ENCODE measurements at places on chromosomes 7 and 10.

DNA sequence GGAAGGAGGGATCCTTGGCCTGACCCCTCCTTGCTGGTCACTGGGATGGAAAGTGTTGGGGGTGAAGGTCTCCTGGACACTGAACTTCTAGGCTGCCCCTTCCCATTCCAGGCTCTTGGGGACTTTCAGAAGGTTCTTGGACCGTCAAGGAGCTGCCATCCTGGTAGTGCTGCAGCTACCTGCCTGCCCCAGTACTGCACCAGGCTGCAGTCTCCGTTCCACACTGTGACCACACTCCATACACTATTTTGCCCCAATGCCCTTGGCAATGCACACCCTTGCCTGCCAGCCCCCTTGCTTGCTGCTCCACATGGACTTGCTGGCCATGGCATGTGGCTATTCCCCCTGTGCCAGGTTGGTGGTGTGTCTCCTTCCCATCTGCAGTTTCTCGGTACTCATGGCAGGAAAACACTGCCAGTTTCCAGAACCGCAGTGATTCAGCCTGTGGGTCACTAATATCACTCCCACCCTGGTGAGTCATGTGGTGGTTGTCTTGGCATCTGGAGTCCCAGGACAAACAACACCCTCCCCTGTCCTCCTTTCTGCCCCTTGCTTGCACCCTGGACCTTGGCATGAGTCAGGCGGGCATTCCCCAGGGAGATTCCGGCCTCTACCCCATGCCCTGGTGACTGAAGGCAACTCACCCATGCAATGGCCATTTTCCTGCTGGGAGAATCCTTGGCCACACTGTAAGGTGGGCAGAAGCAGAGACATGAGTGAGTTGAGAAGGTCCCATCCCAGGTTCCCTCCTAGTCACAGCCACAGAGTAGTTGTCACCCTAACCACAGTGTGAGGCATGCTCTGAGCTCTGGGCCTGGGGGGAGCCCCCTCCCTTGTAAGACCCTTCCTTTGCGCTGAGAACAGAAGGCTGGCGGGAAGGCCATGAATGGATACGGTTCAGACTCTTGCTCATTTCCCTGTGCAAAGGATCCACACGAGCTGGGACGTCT, 32.8 kb downstream of the GOLGA7B start:
- no peak for DNase-seq

DNA sequence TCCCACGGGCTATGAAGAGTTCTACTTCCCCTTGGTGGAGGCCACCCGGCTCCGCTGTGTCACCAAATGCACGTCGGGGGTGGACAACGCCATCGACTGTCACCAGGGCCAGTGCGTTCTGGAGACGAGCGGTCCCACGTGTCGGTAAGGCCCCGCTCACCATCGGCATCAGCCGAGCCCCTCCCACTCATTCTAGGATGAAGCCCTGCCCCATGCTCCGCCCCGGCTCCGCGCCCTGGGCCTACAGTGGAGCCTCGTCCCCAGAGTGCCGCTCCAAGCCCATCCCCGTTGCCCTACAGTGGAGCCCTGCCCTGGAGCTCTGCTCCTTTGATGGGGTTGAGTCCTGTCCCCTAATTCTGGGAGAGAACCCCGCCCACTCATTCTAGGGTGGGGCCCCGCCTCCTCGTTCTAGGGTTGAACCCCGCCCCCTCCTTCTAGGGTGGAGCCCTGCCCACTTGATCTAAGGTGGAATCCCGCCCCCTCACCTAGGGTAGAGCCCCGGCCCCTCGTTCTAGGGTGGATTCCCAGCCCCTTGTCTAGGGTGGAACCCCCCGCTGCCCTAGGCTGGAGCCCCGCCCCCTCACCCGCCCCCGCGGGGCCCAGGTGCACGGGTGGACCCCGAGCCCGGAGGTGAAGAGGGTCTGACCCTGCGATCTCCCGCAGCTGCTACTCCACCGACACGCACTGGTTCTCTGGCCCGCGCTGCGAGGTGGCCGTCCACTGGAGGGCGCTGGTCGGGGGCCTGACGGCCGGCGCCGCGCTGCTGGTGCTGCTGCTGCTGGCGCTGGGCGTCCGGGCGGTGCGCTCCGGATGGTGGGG, 3.4 kb upstream of the MUC12 start:
- DNase-seq, result no peak

DNA sequence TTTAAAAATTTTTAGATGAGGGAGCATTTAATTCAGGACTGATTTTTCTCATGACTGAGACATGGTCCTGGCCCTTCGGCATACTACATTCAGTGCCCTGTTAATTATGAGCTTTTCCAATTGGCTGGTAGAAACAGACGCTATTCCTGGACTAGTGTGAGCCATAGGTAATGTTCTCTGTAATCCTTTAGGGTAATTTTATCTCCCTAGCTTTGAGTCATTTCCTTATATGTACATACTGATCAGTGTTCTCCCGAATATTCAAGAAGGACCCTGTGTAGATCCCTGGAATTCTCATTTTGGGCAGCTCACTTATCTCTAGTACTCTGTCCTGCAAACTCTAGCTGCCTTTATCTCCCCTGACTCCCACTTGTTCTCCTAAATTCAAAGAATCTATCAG, 92.6 kb upstream of the NPY start:
- DNase-seq, result no peak

DNA sequence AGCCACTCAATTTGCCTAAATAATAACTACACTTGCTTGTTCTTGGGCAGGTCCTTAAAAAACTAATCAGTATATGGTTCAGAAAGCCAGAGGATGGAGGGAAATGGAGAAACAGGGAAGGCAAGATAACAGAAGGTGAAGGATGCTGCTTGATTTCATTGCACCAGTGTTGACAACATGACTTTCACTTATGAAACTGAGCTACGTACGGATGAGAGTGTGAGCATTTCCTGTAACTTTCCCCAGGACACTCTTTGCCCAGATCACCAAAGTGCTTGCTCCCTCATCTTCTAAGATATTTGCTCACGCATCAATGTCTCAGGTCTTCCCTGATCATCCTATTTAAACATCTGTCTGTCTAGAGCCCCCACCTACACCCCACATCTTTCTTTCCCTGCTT, 37.4 kb downstream of the SLC35B4 start:
- no peak for DNase-seq

DNA sequence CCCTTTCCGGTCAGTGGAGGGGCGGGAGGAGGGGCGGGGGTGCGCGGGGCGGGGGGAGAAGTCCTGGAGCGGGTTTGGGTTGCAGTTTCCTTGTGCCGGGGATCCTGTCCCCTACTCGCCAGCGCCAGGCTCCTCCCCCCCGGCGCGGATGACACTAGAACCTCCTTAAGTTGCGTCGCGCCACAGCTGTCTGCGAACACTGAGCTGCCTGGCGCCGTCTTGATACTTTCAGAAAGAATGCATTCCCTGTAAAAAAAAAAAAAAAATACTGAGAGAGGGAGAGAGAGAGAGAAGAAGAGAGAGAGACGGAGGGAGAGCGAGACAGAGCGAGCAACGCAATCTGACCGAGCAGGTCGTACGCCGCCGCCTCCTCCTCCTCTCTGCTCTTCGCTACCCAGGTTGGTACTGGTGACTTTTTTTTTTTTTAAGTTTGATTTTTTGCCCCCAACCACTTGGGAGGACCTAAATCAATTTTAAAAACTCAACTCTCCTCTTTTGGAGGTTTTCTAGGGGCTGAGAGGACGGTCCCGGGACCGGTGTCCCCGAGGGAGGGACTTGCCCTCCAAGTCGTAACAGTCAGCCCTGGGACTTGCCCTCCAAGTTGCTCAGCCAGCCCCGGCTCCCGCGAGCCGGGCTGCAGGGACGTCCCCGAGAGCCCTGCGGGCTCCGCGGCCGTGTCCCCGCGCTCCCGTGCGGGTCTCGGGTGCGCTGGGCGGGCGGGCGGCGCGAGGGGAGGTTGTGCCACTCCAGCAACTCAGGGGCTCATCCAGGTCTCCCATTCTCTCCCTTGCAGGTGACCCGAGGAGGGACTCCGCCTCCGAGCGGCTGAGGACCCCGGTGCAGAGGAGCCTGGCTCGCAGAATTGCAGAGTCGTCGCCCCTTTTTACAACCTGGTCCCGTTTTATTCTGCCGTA, at the start of gene GATA3:
Gene GATA3, plus strand, starts transcription at position 195 of the 914 bp plus-strand sequence. CDS start 968 bp downstream, outside the sequence.
- no peak for DNase-seq

DNA sequence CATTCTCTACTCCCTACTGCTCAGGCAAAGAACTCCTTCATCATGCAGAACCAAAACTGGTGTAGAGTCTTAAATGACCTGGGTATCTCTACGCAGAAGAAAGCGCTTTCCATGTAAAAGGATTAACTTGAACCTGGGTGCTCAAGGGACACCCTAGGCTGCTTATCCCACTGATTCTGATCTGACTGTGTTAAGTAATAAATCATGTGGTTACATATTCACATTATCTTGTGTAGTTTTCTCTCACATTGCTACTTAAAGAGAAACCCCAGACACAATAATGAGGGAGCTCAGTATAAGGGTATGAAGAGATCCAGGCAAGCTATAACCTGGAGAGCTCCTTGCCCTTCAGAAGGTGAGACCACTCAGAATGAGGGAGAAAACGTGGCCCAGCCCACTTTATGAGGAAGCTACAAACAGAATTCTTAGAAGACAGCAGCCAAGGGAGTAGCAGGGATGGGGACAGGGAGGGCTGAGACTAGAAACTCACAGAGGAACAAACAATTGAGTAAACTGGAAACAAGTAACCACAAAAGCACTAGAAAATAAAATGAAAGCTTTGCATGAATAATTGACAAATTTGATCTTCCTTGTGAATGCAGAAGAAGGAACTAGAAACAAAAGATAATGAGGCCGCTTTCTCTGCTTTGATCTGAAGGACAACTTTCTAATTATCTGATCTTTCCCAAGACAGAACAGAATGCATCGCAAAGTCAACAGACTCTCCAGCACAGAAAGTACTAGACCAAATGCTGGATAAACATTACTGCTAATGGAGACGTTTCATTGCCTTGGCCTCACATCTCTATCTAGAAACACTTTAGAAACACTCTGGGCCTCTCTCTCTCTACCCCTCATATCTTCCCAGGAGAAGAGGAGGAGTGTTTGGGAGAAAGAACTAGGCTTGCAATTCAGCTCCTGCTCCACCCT, 76.1 kb downstream of the LRRC17 start:
- DNase-seq, result no peak

Measured in fibroblast of skin of left quadriceps (primary cell).